Smooth muscle cell of the brain vasculature (primary cell): ENCODE measurements at places on chromosomes 2 and 18.

- no peak for DNase-seq
These were observed 443.9 kb upstream of the ZNF804A start for GRCh38 chr2:184154438-184154837.

DNA sequence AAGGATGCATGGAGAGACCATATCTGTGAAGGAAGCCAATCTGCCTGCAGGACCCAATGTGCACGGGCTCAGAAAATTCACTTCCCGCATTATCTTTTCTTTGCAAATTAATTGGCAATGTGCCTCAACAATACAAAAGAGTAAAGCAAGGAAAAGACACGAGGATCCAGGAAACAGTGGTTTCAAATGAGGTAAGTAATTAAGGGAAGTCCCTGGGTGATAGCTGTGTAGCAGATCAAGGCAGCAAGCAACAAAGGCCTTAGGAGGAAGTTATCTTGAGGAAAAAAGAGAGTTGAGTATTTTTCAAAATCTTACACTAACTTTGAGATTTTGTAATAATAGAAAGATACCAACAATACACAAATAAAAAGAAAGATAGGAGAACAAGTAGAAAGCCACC lies 44.3 kb upstream of the TGIF1 start:
- no peak for DNase-seq

- no peak for DNase-seq
These were observed 155.1 kb downstream of the FIGN start for GRCh38 chr2:163580757-163581156.

- no peak for DNase-seq
These were observed 171.1 kb downstream of the PAX3 start for GRCh38 chr2:222127660-222128059.

DNA sequence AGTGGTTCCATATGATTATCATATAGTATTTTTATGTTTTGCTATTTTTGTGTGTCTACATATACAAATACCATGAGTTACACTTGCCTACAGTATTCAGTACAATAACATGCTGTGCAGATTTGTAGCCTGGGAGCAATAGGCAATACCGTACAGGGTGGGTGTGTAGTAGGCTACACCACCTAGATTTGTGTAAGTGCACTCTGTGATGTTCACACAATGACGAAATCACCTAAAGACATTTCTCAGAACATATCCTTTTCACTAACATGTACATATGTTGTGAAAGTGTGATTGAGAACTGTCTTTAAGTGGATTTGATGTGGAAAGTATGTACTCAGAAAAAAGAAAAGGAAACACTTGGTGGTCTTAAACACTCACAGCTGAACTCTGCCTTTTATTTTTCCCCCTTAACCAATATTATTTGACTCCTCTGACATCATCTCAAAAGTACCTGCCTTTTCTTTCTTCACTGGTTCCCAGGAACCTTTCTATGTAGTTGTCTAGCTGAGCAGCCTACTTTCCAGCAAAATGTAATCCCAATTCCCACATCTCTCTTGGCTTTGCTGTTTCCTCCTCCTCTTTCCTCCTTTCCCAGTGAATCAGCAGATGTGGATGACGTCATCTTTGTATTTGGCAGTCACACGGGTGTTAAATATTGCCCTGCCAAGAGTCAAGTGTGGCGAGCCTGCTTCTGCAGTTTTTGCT lies 47.7 kb downstream of the OSBPL6 start:
- DNase-seq, result peak; percentile 72

GRCh38 chr2:223967981-223968380 lies 10.7 kb downstream of the MRPL44 start:
- DNase-seq, result no peak

DNA sequence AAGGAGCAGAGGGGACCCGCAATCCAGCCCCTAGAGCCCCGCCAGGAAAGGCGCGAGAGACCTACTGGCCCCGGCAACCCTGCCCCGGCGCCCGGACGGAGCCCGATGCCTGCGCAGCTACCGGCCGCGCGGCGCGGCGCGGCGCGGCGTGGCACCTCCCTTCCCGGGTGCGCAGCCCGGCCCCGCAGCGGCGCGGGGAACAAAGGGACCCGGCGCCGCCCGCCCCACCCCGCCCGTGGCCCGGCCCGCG lies 307 bp downstream of the CDH2 start:
- no peak for DNase-seq

DNA sequence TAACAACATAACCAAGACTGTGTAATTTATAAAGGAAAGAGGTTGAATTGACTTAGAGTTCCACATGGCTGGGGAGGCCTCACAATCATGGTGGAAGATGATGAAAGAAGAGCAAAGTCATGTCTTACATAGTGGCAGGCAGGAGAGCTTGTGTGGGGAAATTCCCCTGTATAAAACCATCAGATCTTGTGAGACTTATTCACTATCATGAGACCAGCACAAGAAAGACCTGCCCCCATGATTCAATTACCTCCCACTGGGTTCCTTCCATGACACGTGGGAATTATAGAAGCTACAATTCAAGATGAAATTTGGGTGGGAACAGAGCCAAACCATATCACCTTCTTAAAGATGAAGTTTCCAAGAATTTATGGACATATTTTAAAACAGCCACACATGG lies 2.5 kb upstream of the IL36RN start:
- no peak for DNase-seq

- peak; percentile 17 for DNase-seq
These were observed 97.2 kb upstream of the ACVR1C start for GRCh38 chr2:157725846-157726245.

DNA sequence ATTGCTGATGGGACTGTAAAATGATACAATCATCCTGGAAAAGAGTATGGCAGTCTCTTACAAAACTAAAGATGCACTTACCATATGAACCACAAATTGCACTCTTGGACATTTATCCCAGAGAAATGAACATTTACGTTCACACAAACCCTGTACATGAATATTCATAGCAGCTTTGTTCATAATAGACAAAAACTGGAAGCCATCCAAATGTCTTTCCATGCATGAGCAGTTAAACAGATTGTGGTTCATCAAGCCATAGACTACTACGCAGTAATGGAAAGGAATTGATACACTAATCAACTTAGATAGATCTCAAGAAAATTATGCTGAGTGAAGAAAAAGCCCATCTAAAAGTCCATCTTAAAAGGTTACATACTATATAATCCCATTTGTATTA lies 156.1 kb upstream of the SLC39A10 start:
- DNase-seq, result no peak
